NCI-H1048 (cell line): ENCODE measurements at places on chromosomes 4 and X.

- DNase-seq = no peak
These were observed 46.4 kb downstream of the KDR start for GRCh38 chr4:55078987-55079386.

GRCh38 chr4:108427946-108428485, 192.4 kb upstream of the RPL34 start:
- DNase-seq = no peak

DNA sequence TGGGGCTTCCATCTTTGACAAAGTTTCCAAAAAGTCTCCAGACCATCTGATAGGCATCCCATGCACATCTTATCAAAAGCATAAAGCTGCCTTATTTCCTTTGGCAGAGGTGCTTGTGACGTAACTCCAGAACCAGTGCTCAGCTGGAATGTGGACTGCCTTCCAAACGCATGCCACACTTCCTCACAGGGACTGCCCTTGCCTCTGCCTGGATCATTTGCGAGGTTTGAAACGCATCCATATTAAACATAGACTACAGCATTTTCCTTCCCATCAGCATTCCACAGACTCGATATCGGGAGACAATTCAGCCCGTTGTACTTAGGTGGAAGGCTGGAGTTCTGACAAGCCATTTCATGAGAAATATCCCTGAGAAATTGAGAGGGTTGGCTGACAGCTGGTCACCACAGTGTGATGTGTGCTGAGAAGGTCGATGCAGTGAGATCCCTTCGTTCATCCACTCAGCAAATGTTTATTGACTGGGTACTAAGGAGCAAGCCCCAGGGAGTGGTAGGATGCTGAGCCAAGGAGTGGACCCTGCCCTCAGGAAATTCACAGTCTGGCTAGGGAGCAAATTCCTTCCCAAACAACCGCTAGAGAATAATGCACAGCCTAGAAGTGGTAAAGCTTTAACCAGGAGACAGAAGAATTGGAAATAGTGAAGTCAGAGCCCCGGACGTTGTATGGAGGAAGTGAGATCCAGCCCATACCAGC, 376.0 kb downstream of the BCOR start:
- DNase-seq = no peak

GRCh38 chrX:15916704-15917084, 62.1 kb upstream of the AP1S2 start:
- DNase-seq = no peak

- no peak for DNase-seq
These were observed 42.0 kb upstream of the RBMXL3 start for GRCh38 chrX:115147220-115147619.

DNA sequence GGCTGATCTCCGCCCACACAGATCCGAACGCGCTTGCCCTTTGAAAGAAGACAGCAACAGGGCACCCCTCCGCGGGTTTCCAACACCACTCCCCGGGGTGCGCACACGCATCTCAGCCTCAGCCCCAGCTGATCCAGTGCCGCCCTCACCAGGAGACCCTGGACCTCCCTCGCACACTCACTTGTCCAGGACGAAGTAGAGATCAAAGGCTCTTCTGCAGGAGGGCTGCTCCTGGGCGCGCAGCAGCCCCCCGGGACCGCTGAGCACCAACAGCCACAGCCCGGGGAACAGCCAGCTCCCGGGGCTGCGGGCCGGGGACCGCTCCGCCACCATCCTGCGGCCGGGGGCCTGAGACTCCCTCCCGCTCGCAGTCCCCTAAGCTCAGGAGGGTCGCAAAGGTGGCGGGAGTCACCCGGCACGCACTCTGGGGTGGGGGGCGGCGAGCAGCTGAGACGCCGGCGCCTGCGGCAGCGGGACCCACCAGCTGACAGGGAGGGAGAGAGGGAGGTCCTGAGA, 743 bp downstream of the ANTXR2 start:
- no peak for DNase-seq

DNA sequence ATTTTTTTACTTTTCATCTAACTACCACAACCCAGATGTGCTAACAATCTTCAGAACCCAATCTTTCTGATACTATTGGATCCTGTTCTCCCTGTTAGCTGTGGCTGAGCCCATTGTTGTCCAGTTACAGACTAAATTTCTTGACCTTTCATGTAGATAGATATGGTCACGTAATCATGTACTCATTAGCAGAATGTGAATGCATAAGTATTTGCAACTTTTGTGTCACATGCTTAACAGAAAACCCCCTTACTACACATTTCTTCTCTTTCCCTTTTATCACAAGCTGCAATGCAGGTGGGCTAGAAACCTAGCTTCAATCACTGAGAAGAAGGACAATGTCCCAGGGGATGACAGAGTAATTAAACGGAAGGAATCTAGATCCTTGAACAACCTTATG, 13.1 kb upstream of the FAM13A start:
- DNase-seq = no peak

DNA sequence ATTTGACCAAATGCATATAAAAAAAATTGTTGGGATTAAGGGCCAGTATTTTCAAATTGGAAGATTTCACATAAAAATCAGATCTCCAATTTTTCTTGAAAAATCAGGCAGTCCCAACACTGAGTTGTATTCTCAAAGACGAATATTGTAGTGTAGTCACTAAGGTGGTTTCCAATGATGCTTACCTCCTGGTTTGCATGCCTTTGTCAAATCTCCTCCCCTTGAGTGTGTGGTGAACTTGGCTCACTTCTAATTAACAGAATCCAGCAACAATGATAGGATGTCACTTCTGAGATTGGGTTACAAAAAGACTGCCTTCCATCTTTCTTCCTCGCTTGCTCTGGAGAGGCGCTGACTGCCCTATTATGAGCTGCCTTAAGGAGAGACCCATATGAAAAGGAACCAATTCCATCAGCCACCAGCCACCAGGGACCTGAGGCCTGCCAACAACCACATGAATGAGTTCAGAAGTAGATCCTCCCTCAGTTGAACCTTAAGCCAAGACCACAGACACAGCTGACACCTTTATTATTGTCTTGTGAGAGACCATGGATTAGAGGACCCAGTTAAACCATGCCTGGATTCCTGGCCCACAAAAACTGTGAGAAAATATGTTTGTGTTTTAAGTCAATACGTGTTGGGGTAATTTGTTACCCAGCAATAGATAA, 31.2 kb upstream of the TSPAN5 start:
- DNase-seq = no peak

DNA sequence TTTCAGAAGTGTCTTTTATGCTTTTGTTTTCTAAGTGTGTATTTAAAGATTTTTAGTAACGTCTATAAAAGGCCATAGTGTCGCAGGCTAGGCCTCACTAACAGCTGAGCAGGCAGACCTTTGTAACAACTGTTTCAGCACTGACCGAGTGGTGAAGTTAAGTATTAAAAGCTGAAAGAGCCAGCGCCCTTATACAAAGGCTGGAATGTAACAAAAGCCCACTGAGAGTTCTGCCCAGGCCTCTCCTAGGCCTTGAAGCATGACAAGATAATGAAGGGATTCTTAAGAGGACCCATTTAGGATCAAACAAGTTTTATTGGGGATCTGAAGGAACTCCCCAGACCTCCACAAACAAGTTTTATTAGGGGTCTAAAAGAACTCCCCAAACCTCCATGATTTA, 722.5 kb upstream of the PRKX start:
- no peak for DNase-seq

DNA sequence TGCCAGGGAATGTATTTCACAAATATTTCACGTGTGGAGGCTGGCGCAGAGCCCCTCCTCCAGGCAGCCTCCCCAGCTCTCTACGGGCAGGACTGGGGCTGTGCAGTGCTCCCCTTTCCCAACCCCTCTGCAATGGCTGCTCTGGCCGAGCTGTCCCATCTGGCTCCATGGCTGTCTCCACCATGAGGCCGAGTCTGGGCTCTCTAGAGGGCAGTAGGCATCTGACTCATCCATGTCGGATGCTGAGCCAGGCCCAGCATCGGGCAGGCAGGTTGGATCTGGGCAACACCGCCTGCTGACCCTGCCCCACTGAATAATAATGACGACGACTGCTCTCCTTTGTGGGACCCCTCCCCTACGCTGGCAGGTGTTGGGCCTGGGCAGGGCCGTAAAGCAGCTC, 11.0 kb upstream of the SH3TC1 start:
- DNase-seq = no peak

DNA sequence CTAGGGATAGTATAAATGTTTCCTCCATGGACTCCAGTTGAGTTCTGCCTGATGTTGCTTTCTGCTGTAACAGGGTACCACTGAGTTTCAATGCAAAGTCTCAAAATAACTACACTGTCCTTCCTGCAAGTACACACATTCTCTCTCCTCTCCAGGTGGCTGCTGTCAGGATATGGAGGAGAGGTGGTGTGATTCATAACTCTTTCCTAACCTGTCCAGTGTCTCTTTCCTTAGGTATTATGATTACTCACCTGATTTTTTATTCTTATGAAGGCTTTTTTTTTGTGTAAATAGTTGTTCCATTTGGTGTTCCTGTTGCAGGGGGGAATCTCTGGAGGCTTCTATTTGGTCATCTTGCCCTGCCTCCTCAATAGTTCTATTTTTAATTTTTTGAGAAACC, 39.8 kb upstream of the POF1B start:
- DNase-seq = no peak

GRCh38 chr4:55500072-55500471, 46.6 kb downstream of the CLOCK start:
- no peak for DNase-seq

DNA sequence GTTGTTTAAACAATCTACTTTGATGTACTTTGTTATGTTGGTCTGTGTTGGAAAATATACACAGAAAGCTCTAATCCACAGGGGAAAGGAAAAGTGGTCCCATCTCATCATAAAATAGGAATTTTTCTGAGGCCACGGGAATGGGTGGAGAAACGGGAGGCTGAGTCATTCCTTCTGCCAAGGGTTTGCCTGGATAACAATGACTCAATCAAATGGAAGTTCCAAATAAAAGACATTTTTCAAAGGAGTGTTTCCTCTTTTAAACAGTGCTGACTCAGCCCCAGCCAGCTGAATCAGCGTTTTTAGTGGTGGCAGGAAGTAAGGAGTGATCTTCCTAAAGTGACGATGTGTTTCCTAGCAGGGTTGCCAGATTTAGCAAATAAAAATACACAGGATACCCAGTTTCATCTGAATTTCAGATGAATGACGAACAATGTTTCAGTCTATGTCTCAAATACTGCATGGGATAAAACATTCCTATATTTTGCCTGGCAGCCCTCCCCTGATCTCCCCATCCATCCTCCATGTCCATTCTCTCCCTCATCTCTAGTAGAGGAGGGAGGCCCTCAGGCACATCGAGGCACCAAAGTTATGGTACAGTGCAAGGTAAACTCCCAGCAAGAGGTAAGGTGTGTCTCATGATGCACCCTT, 345.4 kb upstream of the GATB start:
- no peak for DNase-seq

DNA sequence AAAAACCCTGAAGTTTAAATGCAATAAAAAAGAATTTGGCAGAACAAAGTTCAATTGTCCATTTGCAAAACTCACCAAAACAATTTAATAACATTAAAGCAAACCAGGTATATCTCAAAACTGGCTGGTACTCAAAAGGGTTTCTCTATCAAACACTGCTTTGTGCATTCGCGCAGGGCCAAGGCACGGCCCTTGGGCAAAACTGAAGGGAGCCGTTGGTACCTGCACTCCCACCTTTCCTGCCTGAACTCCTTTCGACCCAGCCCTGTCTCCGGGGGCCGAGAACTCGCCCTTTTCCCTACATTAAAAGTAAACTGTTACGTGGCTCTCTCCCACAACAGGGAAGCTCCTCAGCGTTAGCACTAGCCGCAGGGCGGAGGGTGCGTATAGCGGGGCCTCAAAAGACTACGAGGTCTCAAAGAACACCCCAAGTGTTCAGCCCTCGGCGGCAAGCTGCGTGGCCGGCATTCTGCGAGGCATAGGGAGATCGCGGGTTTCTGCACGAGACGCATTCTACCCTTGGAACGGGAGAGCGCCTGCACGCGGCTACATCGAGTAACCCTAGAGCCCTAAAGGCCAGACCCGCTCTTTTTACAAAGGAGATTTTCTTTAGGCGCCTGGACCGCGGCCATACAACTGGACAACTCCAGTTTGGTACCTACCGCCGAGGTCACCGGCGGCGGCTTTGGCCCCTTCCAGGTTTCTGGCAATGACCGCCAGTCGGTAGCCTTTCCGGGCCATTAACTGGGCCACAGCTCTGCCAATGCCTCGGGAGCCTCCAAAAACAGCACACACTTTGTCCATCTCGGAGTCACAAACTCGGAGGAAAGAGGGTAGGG, 550 bp downstream of the CBR4 start:
- DNase-seq = no peak

GRCh38 chrX:115650916-115651315, 89.9 kb downstream of the PLS3 start:
- no peak for DNase-seq

- no peak for DNase-seq
These were observed 242.0 kb downstream of the BCOR start for GRCh38 chrX:39855748-39856129.

- DNase-seq = no peak
These were observed 65.9 kb downstream of the CLDN22 start for GRCh38 chr4:183254162-183254561.

DNA sequence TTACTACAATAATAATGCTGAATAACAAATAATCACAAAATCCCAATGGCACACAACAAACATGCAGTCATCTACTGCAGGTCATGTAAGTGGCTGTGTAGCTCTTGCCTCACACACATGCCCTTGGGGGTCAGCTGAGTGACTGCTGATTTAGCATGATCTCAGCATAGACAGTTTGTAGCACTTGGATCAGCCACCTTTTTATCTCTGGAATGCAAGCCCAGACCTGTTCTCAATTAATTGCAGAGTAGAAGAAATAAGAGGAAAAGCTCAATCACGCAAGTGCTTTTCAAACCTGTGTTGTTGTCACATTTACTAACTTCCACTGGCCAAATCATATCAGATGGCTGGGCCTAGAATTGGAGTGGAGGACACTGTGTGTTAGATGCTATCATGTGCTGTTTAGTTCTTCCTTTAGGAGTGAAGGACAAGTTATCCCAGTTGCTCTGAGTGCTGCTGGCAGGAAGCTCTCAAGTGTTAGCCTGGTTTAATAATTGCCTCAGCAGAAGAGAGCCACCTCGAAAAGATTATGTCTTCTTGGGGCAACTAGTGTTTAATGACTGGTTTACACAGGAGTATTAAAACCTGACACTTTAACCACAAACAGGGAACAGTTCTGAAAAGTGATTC, 128.3 kb upstream of the EPHA5 start:
- DNase-seq = no peak

GRCh38 chrX:39268207-39268606, 466.9 kb downstream of the MID1IP1 start:
- DNase-seq = no peak

DNA sequence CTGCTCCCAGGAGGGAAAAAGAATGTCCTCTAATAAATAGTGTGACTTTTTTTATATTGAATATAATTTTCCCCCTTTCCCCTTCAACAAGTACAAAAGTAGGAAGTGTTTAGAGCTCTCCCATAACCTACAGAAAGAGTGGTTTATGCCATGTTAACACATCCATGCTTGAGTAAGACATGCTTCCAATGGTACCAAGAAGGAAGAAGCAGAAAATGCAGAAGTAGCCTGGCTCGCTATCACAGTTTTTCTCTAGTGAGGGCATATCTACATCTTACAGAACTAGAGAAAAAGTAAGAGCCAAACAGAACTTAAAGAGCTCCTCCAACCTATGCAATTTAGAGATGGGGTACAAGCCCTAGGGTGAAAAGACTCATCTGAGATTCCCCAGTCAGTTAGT, 82.5 kb downstream of the ARHGEF9 start:
- no peak for DNase-seq

GRCh38 chrX:40877887-40878286, 142.5 kb upstream of the MED14 start:
- DNase-seq = no peak
